Posterior cingulate gyrus (tissue), 11 donors: ENCODE measurements at places on chromosomes 2 and 18.

- DNase-seq: no peak
Measured at GRCh38 chr2:203993011-203993410, 56.4 kb downstream of the ICOS start.

- DNase-seq: no peak
Measured at GRCh38 chr2:108363024-108363907, 14.5 kb upstream of the SULT1C4 start.

GRCh38 chr2:113083296-113083695, 15.5 kb downstream of the IL1F10 start:
- no peak for DNase-seq

GRCh38 chr2:39602616-39603015, 63.1 kb upstream of the TMEM178A start:
- no peak for DNase-seq

DNA sequence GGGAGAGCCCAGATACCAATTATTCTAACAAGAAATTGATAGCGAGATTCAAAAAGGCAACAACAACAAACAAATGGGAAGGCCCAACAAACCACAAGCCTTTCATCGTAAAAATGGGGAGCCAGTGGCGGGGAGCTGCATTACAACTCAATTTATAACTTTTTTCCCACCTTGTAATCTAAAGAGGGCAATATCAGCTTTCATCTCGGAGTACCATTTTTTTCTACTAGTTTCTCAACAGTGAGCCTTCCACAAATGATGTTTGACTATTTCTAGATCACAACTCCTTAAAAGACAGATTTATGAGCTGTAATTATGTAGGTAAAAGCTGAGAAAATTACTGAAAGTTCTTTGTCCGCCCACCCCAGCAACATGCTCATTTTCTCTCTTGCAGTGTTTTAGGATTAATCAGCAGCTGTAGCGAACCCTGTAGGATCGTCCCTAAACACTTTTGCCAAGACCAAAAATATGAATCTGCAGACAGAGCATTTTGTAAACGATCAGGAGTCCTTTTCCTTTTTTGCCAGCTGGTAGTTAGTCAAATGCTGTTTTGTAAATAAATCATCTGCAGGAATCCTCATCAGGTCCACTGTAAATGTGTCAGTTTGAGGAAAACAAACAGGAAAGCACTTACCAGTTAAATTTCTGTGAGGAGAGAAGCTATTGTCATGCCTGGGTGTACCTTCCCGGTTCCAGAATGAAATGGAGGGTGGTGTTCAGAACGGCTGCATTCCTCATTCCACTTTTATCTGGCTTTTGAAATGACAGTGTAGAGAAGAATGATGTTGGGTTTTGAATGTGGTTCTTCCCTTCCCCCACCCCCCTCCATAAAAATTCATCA, 53.2 kb downstream of the EEF1B2 start:
- no peak for DNase-seq

DNA sequence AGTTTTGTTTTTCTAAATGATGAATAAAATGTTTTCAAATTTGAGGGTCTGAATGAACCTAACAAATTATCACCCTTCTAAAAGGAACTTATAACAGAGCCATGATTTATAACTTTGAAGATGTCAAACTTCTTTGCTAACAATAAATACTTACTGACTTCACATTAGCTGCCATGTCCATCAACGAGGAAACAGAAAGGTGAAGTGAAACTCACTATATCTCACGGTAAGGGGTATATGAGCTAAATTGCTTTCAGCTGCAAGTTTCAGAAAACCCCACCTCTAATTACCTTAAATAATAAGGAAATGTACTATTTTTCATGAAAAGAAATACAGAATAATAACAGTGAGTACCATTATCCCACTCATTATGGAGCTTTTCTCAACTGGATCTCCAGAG, 350.8 kb upstream of the NT5C1B start:
- DNase-seq: no peak

DNA sequence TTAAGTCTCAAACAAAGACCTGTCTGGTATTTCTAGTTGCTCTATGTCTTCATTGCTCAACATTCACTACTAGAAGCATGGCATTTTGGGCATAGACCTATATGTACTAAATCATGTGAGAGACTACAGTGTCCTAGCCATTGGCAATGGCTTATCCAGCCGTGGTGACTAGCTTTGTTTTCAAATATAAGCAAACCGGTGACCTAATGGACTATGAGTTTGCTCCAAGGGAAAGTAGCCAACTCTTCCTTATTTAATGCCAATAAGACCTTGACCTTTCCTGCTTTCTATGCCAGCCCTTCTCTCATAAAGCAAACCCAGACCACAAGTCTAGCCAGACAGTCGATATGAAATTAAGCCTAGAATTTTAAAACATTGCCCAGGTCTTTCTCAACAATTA, 113.7 kb upstream of the CREB1 start:
- no peak for DNase-seq

DNA sequence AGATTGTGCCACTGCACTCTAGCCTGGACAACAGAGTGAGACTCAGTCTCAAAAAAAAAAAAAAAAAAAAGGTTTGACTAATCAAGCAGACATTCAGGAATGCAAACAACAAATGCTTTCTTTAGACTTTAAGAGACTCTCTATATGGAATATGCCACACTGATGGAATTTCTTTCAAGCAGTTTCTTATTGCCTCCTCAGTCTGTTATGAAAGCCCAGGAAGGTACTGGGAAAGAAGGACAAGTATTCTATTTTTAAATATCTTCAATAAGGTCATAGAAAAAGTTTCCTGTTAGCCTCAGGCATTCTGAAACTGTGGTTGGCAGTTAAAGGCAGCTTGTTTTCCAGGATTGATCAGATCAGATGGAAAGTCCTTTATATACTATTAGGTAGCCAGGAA, 241.6 kb downstream of the PIK3C3 start:
- DNase-seq: no peak

GRCh38 chr18:46478796-46479195, 178.2 kb downstream of the LOXHD1 start:
- DNase-seq: no peak

DNA sequence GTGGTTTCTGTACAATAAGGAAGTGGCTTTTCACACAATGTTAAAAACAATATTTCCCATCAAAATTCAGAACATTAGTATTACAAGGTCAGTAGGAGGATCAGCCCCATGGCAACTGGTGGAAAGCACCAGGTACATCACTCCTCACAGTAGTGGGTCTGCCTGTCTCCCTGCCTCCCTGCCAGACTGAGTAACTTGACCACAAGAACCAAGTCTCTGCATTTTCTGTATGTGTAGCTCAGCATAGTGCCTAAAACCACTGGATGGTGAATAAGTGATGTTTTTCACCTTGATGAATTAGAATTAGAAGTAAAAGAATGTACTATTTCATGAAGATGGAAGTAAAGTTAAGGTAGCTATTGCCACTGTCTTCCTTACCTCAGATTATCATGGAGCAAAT, 4.1 kb upstream of the WDR7 start:
- DNase-seq: no peak

DNA sequence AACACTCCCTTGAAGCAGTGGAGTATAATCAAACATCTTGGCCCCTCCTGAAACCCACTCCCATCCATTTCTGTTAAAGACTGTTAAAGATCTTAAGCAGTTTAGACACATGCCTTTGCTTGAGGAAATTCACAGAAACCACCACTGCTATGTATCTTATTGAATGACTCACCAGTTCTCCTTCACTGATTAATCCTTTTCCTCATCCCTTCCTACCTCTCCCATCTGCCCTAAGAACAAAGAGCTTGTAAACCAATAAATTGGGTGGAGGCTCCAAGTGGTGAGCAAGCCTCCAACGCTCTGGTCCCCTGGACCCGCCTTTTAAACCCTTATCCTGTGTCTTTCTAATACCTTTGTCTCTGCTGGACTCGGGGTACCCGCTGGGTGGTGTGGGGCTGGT, 746.1 kb downstream of the LRP1B start:
- DNase-seq: no peak

- DNase-seq: no peak
Measured at GRCh38 chr18:49028801-49029506, 78.2 kb upstream of the SMAD7 start.

- DNase-seq: no peak
Measured at GRCh38 chr2:157233506-157233905, 24.0 kb upstream of the GALNT5 start.

DNA sequence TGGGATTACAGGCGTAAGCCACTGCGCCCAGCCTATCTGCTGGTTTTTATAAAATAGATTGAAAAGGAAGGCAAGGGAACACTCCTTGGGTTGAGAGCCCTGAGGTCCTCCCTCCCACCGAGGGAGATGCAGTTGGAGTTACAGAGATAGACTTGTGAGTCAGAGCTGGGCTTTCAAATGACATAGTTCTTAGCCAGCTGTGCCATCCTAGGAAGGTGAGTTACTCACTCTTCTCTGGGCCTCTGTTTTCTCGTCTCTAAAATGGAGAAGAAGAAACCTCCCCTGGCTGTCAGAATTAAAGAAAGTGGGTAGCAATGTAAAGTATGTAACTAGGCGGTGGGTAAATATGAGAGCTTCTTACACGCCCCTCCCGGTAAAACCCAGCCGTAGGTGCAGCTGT, 2.4 kb downstream of the LRRFIP1 start:
- no peak for DNase-seq

GRCh38 chr2:24597181-24597870, 106.3 kb downstream of the NCOA1 start:
- DNase-seq: no peak

DNA sequence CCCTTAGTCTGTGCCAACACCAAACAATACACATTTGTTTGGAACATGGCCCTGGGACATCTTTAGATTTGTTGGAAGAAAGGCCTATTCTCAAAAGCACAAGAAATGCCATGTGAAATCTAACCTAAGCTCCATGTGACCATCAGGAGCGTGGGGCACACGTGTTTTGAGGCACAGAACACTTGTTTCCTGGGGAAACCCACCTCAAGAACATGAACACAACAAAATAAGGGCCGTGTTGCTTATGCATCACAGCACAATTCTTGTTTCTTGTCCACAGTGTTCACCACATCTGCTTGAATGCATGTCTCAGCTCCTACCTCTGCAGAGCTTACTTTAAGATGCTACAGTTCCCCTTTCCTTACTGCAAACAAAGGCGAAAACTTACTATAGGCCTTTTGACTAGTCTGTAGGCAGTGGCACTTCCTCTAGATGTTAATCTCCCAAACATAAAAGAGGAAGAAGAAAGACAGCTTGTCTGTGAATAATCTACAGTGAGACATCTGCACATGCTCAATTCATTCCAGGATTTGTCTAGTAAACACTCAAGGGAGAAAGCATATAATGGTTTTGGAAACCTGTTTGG, 165.0 kb downstream of the ANKRD44 start:
- no peak for DNase-seq

DNA sequence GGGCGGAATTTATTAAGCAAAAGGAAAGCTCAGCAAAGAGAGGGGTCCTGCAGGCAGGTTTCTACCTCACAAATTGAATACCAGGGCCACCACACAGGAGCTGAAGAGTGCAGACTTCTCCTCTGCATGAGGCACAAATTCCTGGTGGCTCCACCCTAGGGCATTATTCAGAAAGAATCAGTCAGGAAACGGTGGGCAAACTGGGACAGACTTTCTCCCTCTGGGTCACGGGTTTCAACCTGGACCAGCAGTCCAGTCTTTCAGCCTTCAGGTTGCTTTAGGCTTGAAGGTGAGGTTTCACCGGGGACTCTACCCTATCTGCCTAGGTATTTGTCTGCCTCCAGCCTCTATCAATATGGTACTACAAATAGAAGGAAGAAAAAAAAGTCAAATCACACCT, 41.8 kb downstream of the ACSL3 start:
- DNase-seq: no peak

GRCh38 chr2:102872388-102872787, 110.6 kb downstream of the TMEM182 start:
- DNase-seq: no peak

DNA sequence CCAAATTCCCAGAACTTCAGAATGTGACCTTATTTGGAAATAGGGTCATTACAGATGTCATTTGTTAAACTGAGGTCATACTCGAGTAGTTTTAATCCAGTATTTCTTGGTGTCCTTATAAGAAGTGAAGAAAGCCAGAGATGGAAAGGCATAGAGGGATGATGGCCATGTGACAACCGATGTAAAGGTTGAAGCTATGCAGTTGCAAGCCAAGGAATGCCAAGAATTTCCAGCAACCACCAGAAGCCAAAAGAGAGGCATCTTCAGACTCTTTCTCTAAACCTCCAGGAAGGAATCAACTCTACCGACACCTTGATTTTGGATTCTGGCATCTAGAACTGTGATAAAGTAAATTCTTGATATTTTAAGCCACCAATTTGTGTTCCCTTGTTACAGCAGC, 242.2 kb downstream of the CDH20 start:
- DNase-seq: no peak

GRCh38 chr2:95284886-95285541, 10.8 kb downstream of the PROM2 start:
- no peak for DNase-seq

DNA sequence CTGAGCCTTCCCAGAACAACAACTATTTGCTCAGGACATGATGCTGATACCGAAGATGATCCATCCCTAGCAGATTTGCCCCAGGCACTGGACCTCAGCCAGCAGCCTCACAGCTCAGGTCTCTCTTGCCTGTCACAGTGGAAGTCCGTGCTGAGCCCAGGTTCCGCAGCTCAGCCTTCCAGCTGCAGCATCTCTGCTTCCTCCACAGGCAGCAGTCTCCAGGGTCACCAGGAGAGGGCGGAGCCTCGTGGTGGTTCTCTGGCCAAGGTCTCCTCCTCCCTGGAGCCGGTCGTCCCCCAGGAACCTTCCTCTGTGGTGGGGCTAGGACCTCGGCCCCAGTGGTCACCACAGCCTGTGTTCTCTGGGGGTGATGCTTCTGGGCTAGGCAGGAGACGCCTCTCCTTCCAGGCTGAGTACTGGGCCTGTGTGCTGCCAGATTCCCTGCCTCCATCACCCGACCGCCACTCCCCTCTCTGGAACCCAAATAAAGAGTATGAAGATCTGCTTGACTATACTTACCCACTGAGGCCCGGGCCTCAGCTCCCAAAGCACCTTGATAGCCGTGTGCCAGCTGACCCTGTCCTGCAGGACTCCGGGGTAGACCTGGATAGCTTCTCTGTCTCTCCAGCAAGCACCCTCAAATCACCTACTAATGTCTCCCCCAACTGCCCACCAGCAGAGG, 15.4 kb downstream of the CEP68 start:
- no peak for DNase-seq

DNA sequence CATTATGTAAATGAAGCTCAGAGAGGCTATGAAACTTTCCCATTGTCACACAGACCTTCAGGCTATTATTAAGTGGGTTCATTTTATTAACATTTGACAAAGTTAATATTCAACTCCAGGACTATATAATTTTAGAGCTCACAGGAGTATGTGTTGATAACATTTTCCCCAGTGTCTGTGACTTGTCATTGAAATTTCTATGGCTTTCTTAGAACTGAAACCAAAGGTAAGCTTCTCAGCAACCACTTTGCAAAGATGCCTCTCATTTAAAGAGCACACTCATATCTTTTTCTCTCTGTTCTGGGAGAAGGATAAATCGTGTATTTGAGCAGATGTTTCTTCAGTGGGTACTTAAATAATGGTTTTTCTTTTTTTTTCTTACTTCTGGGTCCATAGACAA, 61.8 kb upstream of the LHCGR start:
- no peak for DNase-seq

DNA sequence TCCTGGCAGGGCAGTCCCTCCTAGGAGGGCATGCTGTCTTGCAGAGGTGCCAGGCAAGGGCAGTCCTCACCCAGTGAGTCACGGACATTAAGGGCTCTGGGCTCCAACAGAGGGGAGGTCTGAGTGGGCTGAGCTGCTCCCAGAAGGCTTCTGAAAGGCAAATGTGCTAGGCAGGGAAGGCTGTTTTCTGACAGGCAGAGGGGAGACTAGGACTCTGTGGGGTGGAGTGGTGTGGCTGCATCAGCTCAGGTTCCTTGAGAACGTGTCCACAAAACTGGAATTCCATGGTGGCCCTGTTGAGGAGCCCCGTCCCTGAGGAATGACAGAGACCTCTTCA, 283.5 kb downstream of the MYCN start:
- no peak for DNase-seq
